HCT116 (cell line): ENCODE measurements at places on chromosomes 13 and 19.

DNA sequence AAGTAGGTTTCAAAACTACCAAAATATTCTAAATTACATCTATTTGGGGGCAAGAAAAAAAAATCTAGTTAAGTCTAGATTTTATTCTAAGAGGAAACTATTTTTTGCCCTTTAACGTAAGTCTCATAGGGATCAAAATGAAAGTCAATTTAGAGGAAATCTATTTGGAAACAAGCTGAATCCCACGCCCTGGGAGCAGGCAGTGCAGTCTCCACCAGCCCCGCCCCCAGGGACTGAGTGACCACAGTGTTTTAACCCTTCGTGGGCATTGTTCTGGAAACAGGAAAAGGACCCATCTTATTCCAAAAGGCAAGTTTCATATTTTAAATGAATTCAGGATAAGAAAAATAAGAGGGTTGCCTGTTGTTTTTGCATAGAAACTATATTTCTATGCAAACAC lies 209.7 kb downstream of the SPRY2 start:
- DNase-seq, result no peak

DNA sequence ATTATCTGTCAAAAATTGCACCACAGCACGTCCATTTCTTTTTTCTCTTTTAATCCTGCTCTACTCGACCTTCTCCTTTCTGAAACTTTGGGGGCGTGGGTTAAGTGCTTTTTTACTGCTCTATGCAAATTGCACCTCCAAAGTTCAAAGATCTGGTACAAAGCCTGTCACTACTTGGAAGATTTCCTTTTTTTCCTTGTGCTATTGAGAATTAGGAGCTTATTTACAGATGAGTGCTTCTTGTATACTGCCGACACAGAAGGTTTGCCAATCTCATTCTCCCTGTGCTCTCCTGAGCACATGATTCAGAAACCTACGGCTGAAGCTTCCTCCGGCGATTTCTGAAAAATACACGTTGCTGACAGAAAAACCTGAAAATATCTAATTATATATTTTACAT lies 94.8 kb downstream of the TEX29 start:
- DNase-seq, result no peak

DNA sequence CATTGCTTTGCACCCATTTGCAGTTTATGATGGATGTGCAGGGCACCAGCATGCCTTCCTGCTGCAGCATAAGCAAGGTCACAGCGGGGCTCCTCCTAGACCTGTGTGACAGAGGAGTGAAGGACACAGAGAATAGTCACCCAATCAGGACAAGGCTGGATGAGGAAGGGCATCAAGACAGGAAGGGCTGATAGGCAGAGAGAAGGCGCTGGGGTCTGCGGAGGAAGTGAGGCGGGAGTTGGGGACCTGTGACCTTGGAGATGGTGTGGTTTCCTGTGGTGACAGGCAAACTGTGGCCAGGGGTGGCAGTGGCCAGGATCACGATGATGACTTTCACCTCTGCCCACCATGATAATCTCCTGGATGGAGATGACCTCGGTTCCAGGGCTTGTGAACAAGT lies 16.4 kb upstream of the KCTD15 start:
- DNase-seq, result no peak

DNA sequence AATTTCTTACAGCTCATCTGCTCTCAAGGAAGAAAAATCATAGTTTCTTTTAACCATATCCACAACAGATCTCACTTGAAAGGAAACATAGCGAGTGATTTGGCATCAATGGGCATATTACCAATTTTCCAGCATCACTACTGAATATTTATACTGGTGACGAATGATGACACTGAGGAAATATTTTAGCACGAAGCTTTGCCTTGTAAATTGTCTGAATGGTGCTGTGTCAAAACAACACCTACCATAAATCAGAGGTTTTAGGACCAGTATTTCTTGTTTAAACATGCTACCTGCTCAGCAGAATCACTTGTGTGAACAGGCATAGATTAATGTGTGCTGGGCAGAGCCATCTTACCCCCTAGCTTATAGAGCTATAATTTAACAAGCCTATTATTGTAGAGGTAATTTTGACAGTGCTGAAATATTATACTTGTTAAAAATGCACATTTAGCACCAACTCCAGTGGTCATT lies 146.8 kb downstream of the ABCC4 start:
- no peak for DNase-seq

GRCh38 chr13:69921156-69921555 lies 186.5 kb upstream of the ATXN8OS start:
- DNase-seq, result no peak

- DNase-seq, result no peak
These were observed 18.2 kb downstream of the IL17D start for GRCh38 chr13:20721454-20722357.
